ENCODE measurements at places on chromosomes 11 and 22. TPM values are rescaled to one million over a fixed set of nuclear protein-coding genes. Genes with fewer than 3 reads are reported as not detected.

Gene OR2AT4
- not detected for total RNA-seq

Gene GDPD4
- not detected for total RNA-seq

DNA sequence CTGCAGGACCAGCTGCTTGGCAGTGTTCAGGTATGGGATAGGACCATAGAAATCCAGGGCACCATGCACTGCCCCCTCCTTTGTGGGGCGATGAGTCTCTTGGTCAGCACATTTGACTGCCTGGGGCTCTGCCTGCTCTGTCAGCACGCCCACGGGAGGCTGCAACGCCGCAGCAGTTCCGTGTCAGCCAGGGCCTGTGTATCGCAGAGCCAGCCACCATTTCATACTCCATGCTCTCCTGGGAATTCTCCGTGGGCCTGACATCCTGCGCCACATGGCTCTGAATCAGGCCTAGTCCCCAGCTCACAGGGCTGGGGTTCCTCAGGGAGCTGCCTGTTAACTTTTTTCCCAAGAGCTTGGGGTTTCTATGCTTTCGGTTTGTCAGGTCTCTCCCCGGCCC lies 16.9 kb upstream of the RELT start:
- no peak for DNase-seq

Gene SUSD2
- 1.3 TPM for total RNA-seq

DNA sequence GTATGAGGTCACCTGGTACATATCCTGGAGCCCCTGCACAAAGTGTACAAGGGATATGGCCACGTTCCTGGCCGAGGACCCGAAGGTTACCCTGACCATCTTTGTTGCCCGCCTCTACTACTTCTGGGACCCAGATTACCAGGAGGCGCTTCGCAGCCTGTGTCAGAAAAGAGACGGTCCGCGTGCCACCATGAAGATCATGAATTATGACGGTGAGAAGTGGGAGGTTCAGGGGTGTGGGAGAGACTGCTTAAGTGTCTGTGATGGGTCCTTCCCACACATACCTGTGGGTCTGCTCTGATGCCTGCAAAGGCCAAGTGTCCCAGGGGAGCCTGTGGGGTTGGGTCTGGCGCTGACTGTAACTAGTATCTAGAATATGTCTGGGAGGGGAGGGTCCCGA lies 3.9 kb downstream of the APOBEC3G start:
- no peak for DNase-seq

DNA sequence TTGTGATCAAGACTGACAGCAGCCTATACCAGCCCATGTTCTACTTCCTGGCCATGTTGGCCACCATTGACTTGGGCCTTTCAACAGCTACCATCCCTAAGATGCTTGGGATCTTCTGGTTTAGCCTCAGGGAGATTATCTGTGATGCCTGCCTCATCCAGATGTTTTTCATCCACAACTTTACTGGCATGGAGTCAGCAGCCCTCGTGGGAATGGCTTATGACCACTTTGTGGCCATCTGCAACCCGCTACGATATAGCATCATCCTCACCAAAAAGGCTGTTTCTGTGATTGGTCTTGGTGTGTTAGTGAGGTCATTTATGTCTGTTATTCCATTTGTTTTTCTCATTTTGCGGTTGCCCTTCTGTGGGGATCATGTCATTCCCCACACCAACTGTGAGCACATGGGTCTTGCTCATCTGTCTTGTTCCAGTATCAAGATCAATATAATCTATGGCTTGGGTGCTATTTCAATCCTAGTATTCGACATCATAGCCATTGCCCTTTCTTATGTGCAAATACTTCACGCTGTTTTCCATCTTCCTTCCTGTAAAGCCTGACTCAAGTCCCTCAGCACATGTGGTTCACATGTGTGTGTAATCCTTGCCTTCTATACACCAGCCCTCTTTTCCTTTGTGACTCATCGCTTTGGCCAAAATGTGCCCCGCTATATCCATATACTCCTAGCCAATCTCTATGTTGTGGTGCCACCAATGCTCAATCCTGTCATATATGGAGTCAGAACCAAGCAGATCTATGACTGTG lies 23.6 kb downstream of the OR52E1 start:
- no peak for DNase-seq

GRCh38 chr11:44029977-44030911 lies 17.5 kb upstream of the ACCSL start:
- no peak for DNase-seq

Gene RAG2
- total RNA-seq = not detected

- no peak for DNase-seq
Observed at GRCh38 chr11:95570845-95571244, 218.7 kb downstream of the FAM76B start.

GRCh38 chr22:27631641-27632040 lies 169.9 kb downstream of the MN1 start:
- DNase-seq = no peak

GRCh38 chr11:118892514-118892913 lies 8.8 kb downstream of the CXCR5 start:
- DNase-seq = no peak

- no peak for DNase-seq
Observed at GRCh38 chr11:70206226-70206981, 3.3 kb downstream of the FADD start.

- no peak for DNase-seq
Observed at GRCh38 chr11:77775936-77776335, 44.6 kb downstream of the RSF1 start.

DNA sequence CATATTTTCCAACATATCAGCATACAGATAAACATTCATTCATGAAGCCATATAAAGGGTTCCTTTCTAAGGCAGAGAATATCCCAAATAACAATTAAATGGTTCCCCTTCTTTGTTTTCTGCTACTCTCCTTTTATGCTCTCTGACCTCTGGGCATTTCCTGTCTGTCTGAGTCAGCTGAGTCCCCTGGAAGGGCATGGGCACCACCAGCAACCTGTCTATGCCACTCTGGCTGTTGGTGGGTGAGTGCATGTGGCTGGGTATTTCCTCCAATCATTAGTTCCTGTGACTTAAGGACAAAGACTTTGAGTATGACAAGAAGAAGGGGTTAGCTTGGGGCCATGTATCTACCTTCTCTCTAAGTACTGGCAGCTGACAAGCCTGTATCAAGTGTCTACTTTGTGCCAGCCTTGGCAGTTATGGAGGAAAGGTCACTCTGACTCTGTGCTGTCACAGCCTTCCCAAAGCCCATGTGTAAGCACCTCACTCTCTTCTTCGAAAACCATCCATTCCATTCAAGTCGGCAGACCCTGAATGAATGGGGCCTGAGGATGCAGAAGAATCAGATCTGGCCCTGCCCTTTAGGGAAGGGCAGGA lies 86.3 kb upstream of the PHOX2A start:
- no peak for DNase-seq

Gene GAS2L1
- total RNA-seq = 22.7 TPM

Gene KRTAP5-7
- total RNA-seq = not detected
